SK-N-SH (cell line): ENCODE measurements at places on chromosomes 1 and 21.

DNA sequence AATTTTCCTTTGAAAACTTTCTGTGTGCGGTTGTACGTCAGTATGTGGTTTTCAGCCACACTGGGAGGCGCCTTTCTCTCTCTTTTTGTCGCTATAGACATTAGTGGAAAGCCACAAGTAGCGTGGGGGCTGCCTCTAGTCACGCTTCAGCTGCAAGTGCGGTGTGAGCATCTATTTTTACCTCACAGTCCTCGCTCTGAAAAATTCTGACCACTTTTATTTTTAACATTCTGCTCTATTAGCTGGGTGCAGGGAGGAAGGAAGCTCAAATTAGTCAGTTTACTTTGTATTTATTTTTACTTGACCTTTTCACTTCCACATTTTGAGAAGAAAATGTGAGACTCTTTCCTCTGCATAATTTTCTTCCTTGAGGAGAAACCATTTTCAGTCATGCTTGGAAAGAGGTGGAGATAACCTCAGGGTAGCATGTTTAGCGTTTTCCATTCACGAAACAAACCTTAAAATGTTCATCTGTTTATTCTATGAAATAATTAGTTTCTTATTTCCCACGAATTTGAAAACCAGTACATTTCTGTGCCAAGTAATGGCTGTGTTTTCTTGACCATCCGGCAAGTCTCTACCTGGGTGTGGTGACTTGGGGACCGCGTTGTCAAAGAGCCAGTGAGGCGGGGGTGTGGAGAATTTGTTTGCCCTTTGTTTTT, 35.6 kb downstream of the ADARB1 start:
- no peak for DNase-seq
- no peaks in the 10 kb centered on the region; the same call in 1 of the 2 replicates for H3K4me1 ChIP-seq
- H3K36me3 ChIP-seq = no peaks in the 10 kb centered on the region
- no peak overlapping the region for H3K4me3 ChIP-seq
- H3K27ac ChIP-seq = no peak overlapping the region

GRCh38 chr1:17564458-17565393, 25.2 kb downstream of the ARHGEF10L start:
- peaks cover 22% of the 10 kb centered on the region for H3K4me1 ChIP-seq
- no peaks in the 10 kb centered on the region for H3K36me3 ChIP-seq
- H3K4me3 ChIP-seq = no peak overlapping the region
- H3K27ac ChIP-seq = no peak overlapping the region
- DNase-seq = no peak
- no peaks in the 10 kb centered on the region for H3K27me3 ChIP-seq

DNA sequence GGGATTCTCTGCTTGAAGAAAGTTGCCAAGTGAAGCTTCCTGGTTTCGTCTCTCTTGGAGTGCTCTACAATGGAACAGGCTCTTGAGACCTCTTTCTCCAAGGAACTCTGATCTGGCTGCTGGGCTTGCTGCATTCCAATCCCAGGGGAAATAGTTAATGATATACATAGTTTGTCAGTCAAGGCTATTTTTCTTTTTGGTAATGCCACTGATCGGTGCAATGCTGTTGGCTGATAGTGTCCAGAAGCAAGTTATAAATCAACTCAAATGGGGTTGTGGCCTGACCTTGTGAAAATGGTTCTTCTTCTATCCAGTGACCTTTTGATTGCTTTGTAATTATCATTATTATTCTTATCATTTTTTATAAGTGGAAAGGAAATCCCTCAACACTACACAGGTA, 48.4 kb upstream of the TNFSF18 start:
- DNase-seq = no peak
- no peaks in the 10 kb centered on the region for H3K36me3 ChIP-seq
- H3K27me3 ChIP-seq = no peaks in the 10 kb centered on the region
- H3K4me3 ChIP-seq = no peak overlapping the region
- no peaks in the 10 kb centered on the region; the same call in 1 of the 2 replicates for H3K4me1 ChIP-seq
- H3K27ac ChIP-seq = no peak overlapping the region

GRCh38 chr21:43338951-43339350, 88.0 kb downstream of the SIK1 start:
- DNase-seq = no peak
- H3K4me3 ChIP-seq = no peak overlapping the region
- H3K36me3 ChIP-seq = no peaks in the 10 kb centered on the region
- no peak overlapping the region for H3K27ac ChIP-seq
- H3K4me1 ChIP-seq = no peaks in the 10 kb centered on the region

GRCh38 chr21:46455575-46456385, 2.9 kb upstream of the DIP2A start:
- no peak overlapping the region for H3K4me3 ChIP-seq
- peak overlapping the region; percentile 92 for H3K27ac ChIP-seq
- H3K36me3 ChIP-seq = no peaks in the 10 kb centered on the region

DNA sequence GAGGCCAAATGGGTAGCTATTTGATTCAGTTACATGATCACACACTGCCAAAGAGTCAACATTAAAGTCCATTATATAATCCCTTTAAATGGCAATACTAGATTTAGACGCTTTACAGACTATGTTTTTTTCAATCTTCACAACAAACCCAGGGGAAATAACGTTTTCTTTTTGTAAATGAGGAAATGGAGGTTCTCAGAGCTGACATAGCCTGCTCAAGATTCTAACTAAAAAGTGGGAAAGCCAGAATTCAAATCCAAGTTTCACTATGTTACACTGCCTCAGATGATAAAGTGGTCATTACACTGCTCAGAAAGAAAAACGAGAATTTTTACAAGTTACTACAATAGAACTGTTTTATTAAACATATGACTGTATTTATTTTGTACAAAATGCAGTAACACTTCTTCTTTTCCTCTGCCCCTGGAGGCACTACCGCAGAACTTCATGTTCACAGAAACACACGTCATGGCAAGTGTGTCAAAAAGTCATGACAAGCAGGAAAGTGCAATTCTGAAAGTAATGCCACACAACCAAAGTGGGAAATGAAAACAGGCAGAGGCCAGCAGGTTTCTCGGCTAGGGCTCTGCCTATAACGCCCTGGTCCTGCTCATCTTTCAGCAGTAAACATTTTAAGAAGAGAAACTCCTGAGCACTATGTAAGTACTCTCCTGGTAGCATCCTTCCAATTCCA, 19.0 kb downstream of the THEMIS2 start:
- no peak for DNase-seq
- H3K36me3 ChIP-seq = peaks cover 46% of the 10 kb centered on the region
- H3K27ac ChIP-seq = no peak overlapping the region

DNA sequence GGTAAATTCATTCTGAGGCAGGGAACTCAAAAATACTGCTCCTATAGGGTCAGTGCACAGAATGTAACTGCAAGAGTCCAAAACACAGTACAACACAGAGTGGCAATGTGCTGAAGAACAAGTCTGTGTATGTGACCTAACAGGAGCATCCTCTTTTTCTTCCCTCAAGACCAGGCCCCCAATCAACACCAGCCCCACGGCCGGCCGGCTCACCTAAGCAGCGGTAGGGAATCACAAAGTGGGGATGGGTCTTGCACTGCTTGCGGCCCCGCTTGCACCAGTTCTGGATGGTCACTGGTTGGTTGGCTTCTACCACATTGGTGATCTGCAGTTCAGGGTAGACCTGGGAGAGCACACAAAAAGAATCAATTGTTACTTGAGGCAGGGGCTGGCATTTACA, 80.8 kb downstream of the APP start:
- H3K36me3 ChIP-seq = peaks cover 8% of the 10 kb centered on the region
- no peaks in the 10 kb centered on the region for H3K4me1 ChIP-seq
- H3K27ac ChIP-seq = no peak overlapping the region

DNA sequence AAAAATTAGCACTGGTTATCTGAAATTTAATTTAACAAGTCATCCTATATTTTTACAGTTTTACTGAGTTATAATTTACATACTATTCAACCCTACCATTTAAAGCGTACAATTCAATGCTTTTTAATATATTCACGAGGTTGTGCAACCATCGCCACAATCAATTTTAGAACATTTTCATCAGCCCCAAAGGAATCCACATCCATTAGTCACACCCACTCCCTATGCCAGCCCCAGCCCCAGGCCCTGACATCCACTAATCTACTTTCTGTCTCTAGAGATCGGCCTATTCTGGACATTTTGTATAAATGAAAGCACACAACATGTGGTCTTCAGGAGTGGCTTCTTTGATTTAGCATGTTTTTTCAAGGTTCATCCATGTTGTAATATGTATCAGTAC, 134.7 kb downstream of the PSMG1 start:
- H3K27ac ChIP-seq = no peak overlapping the region
- no peaks in the 10 kb centered on the region for H3K27me3 ChIP-seq
- peaks cover 2% of the 10 kb centered on the region; the same call in 1 of the 2 replicates for H3K4me1 ChIP-seq
- H3K36me3 ChIP-seq = no peaks in the 10 kb centered on the region
- no peak for DNase-seq

DNA sequence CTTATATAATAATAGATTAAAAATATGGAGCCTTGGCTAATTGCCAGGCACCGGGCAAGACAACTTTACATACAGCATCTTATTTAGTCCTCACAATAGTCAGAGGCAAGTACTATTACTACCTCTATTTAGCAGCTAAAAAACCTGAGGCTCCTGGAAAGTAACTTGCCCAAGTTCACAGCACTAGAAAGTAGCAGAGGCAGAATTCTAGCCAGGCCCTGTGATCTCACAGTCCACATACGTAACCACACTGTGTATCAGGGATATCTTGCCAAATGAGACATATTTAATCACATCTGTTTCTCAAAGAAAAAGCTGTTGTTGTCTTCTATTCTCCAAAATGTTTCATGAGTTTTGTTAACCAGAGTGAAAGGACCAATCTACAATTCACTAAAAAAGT, 378.5 kb downstream of the PLPP3 start:
- no peak for DNase-seq
- peak overlapping the region; percentile 99 for H3K27ac ChIP-seq
- no peaks in the 10 kb centered on the region for H3K27me3 ChIP-seq
- H3K4me3 ChIP-seq = no peak overlapping the region

DNA sequence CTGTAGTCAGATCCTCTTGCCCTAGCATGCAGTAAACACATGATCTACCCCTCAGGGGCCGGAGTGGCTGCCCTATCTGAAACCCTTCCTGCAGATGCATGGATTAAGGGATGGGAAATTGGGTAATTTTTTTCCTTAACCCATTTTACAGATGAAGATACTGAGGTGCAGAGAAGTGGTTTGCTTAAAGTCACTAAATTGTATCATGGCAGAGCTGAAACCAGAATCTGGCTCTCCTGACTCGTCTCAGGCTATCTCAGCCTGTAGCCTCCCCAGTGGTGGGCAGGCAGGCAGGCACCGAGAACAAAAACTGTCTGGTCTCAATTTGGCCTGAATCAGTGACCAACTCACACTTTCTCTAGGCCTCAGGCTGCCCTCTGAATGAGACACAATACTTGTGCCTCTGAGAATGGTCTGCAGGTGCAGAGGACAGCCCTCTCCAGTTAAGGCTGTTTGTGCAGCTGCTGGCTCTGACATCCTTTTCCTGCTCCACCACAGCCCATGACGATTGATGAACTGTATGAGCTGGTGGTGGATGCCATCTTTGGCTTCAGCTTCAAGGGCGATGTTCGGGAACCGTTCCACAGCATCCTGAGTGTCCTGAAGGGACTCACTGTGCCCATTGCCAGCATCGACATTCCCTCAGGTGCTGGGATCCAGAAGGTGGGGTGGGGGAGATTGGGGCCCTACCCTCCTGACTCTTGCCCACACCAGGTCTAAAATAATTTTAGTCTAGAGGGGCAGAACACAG, 1.5 kb downstream of the NAXE start:
- 0 out of 2 replicates have a peak overlapping the region, but pooled peaks have one; percentile 51 for H3K27ac ChIP-seq
- peaks cover 55% of the 10 kb centered on the region for H3K36me3 ChIP-seq
- H3K4me3 ChIP-seq = no peak overlapping the region
- no peaks in the 10 kb centered on the region for H3K4me1 ChIP-seq
- no peak for DNase-seq

- peaks cover 19% of the 10 kb centered on the region; the same call in 1 of the 2 replicates for H3K27me3 ChIP-seq
- no peak overlapping the region for H3K4me3 ChIP-seq
- H3K27ac ChIP-seq = no peak overlapping the region
- no peaks in the 10 kb centered on the region for H3K36me3 ChIP-seq
- no peaks in the 10 kb centered on the region for H3K4me1 ChIP-seq
These were observed 49.1 kb downstream of the DDX20 start for GRCh38 chr1:111804776-111805175.

GRCh38 chr1:214219902-214220301, 61.1 kb upstream of the SMYD2 start:
- H3K36me3 ChIP-seq = no peaks in the 10 kb centered on the region
- no peaks in the 10 kb centered on the region for H3K4me1 ChIP-seq
- peaks cover 14% of the 10 kb centered on the region; the same call in 1 of the 2 replicates for H3K27me3 ChIP-seq
- DNase-seq = no peak

GRCh38 chr1:161037661-161038522, 872 bp downstream of the TSTD1 start:
- H3K4me1 ChIP-seq = peaks cover 4% of the 10 kb centered on the region; the same call in 1 of the 2 replicates
- no peak for DNase-seq
- H3K36me3 ChIP-seq = peaks cover 33% of the 10 kb centered on the region
- H3K27me3 ChIP-seq = no peaks in the 10 kb centered on the region
- peak overlapping the region; percentile 54; the same call in 1 of the 2 replicates for H3K27ac ChIP-seq
- H3K4me3 ChIP-seq = peak overlapping the region; percentile 55

GRCh38 chr1:147502760-147503159, 38.5 kb upstream of the BCL9 start:
- H3K36me3 ChIP-seq = no peaks in the 10 kb centered on the region
- H3K4me3 ChIP-seq = no peak overlapping the region
- H3K27me3 ChIP-seq = no peaks in the 10 kb centered on the region
- no peak for DNase-seq

- no peak for DNase-seq
- no peak overlapping the region for H3K27ac ChIP-seq
- H3K27me3 ChIP-seq = no peaks in the 10 kb centered on the region
These were observed 74.3 kb downstream of the SIPA1L2 start for GRCh38 chr1:232555494-232556210.
